ENCODE measurements at places on chromosomes 16 and 17.

DNA sequence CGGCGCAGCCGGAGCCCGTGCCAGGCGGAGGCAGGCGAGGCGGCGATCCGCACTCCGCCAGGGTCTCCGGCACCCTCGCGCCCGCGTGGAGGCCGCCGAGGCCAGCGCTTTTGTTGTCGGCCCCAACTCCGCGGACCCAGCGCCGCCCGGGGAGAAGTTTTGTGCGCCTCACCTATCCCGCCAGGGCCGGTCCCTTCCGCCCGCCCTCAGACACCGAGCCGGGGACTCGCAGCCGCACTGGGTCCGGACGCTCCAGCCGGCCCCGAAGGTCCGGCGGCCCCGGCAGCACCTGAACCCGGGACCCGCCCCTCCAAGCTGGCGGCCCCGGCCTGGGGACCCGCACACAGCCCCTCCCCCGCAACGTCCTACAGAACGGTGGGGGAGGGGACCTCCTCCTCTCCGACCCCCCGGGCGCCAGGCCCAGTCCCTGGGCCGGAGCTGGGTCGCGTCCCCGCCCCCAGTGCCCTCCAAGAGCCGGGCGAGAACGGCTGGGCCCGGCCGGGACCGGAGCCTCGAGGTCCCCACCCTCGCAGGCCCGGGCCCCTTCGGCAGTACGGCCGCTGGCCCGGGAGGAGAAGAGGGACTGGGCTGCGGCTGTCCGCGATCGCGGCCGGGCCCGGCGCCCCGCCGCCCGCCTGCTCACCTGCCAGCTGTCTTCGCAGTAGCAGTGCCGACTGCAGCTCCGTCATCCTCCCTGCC lies 698 bp downstream of the UBE2G1 start:
- peak; percentile 16 for DNase-seq

DNA sequence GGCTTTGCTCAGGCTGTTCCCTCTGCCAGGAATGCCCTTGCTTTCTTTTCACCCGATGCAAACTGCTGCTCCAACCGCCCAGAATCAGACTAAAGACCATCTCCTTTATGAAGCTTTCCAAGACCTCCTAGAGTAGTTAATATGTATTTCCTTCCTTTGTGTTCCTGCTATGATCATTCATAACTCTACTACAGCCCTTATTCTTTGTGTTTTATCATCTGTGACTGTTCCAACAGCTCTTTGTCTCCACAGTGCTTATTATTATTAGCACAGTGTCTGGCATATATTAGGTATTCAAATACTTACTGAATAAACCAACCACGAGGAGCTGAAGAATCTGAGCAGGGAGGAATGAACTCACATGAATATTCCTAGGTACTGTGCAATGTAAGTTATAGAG lies 7.6 kb downstream of the PSME3IP1 start:
- DNase-seq = no peak

- DNase-seq = no peak
Observed at GRCh38 chr16:66950437-66950836, 10.6 kb upstream of the CES3 start.

DNA sequence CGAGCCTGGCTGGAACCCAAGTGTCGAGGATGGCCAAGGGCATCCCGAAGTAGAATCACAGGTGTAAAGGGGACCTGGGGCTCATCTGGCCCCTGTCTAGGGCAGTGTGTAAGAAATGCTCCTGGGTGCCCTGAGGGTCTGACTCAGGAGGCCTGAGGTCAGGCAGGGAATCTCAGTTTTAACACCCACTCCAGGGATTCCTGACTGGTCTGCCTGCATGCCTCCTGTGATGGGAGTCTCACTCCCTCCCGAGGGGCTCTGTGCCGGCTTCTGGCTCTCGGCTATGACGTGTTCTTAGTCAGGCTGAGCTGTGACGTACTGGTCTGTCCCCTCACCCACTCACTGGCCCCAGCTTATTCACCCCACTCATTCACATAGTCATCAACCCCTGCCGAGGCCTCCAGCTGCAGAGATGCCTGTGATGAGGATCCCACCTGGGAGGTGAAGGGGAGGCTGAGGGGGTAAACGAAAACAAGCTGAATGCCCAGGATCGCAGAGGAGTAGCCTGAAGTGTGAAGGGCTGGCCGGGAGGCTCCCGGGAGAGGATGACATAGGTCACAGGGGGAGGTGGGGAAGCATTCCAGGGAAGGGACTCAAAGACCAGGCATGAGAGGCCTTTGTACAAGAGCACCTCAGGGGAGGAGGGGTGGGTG lies 23.8 kb downstream of the FAM83G start:
- DNase-seq = peak; percentile 71

- DNase-seq = no peak
Observed at GRCh38 chr17:7480089-7480384, 606 bp upstream of the ZBTB4 start.

DNA sequence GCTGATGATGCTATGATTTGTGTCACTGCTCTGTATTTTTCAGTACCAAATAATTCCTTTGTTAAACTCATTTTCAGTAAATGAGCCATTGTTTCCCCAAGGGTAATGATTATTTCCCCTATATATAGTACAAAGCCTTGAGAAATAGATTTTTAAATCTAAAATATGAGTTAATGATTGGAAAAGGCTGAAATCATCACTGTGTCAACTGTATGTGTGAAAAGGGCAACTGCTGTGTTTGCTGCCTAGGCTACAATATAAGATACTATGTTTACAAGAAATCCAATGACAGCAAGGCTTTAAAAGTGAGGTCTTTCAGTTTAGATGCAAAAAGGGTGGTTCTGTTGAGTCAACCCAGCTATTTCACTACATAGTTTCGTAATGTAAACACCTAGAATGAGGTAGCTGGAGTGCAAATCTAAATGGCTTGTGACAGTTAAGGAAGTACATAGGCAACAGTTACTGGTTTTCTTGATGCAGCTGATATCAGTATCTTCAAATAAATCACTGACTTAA lies 15.3 kb downstream of the NLK start:
- DNase-seq = no peak

GRCh38 chr17:27873211-27873610 lies 20.0 kb downstream of the LYRM9 start:
- no peak for DNase-seq

GRCh38 chr17:34892461-34893249 lies 68.6 kb downstream of the CCT6B start:
- no peak for DNase-seq

GRCh38 chr16:57054338-57054737 lies 38.0 kb upstream of the CPNE2 start:
- no peak for DNase-seq

DNA sequence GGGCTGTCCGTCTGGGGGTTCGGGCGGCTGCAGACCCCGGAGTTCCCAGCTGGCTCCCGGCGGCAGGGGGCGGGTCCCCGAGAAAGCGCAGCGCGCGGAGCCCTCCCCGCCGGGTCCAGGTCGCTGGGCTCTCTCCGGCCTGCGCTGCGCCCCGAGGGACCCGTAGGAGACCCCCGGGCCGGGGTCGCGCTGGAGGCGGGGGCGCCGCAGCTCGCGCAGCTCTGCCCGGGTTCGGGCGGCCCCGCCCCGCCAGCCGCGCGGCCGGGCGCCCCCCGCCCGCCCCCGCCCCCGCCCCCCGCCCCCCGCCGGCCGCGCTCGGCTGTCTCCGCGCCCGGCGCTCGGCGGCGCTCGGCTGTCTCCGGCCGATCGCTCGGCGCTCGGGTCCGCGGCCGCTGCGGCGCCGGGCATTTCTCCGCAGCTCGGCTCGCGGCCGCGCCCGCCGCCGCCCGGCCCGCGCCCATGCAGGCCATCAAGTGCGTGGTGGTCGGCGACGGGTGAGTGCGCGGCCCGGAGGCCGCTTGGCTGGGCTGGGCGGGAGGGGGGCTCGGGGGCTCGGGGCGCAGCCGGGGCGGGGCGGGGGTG lies at the start of gene RAC3:
RAC3 (plus strand) TSS at position 376 of the 582 bp plus-strand sequence; CDS start at position 460, 84 bp downstream.
- no peak for DNase-seq

- DNase-seq = peak; percentile 67
Observed at GRCh38 chr17:76268015-76268749, 3.0 kb downstream of the UBALD2 start.

DNA sequence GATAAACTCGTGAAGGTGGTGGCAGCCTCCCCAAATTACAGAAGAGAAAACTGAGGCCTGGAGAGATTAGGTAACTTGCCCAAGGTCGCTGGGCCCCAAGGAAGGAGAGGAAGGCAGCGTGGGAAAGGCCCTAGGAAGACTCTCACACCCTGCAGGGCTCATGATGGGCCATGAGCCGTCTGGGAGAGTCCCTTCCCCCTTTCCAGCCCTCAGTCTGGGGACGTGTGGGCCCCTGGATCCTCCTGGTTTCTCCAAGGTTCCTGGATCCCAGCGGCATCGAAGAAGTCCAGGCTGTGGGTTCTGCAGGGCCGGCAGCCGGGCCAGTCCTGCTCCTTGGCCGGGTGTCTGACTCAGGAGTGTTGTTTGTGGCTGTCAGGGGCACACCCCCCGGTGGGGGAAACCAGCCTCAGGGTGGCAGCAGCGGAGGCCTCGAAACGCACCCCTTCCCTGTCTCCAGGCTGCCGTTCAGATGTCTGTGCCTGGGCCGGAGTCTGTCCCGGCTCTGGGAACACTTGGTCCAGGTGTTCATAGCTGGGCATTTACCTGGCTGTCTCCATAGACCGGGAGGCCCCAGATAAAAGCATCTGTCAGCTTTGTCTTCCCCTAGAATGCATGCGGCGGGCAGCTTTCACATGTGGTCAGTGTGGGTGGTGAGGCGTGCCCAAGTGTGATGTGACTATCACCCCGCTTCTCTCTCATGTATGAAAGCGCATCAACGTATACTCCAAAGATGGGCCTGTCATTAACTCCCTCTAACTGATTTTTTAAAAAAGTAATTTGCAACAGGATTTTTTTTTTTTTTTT lies 3.7 kb upstream of the RAP1GAP2 start:
- DNase-seq = no peak

DNA sequence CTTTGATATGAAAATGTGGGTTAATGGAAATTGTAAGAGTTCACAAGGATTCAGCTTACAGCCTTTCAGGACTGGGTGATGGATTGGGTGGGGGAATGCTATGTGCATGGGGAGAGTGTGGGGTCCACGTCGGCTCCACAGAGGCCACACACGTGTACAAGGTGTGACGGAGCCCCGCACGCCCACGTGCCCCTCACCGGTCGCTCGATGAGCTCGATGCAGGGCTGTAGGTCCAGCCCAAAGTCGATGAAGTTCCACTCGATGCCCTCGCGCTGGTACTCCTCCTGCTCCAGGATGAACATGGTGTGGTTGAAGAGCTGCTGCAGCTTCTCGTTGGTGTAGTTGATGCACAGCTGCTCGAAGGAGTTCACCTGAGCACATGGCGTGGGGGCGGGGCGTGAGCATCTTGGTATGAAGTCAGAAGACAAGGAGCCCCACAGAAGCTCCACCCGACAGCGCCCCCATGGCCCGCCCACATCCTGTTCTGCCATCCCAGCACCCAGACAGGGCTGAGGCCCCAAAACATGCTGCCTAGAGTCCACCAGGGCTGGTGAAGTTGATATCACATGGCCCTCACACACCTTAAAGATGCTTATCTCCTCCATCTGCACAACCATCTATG lies 99.1 kb downstream of the MYH11 start:
- DNase-seq = no peak

DNA sequence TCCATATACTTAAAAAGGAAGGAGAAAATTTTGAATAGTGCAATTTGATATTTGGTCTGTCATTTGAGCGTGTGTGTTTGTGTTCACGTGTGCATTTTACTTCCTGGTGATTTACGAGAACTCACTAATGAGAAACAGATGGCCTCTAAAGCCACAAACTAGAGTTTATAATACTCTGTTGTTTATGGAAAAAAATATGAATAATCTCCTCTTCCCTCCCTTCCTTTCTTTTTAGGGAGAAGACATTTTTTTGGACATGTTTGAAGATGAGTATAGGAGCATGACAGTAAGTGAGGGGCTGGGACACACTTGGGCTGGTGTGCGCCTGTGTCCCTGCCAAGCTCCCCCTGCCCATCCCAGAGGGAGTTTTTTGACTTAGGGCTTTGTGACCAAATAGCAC lies 102.7 kb downstream of the CLEC16A start:
- peak; percentile 69 for DNase-seq

- DNase-seq = no peak
Observed at GRCh38 chr16:4381072-4381934, 9.7 kb downstream of the VASN start.

DNA sequence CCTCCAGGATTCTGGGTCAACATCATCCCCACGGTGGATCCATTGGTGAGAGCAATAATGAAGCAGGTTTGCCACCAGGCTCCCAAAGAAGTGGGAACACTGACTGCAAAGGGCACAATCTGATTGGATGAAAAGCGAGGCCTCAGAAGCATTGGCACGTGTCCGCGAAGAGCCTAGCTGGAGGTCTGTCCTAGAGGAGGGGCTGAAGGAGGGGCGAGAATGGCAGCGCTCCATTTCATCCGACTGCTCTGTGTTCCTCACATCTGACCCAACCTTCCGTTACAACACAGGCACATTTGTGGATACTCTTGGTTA lies 79.9 kb downstream of the MRC2 start:
- no peak for DNase-seq

DNA sequence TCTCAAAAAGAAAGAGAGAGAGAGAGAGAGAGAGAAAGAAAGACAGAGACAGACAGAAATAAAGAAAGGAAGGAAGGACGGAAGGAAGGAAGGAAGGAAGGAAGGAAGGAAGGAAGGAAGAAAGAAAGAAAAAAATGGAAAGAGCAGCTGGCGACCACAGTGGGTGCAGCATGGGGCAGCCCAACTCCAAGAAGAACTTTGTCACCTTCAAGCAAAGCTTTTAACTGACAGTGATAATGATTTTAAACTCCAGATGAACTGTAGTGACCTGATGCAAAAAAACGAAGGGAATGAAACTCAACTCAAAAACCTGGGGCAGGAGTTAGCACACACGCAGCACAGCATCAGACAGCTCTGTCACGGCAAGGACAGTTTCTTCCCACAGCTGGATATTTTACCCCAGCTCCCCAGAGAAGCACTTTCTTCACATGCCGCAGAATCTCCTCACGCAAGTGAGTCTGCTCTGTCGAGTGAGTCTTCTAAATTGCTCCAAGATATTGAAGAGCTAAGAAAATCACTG lies 5.0 kb upstream of the ARHGAP17 start:
- no peak for DNase-seq

DNA sequence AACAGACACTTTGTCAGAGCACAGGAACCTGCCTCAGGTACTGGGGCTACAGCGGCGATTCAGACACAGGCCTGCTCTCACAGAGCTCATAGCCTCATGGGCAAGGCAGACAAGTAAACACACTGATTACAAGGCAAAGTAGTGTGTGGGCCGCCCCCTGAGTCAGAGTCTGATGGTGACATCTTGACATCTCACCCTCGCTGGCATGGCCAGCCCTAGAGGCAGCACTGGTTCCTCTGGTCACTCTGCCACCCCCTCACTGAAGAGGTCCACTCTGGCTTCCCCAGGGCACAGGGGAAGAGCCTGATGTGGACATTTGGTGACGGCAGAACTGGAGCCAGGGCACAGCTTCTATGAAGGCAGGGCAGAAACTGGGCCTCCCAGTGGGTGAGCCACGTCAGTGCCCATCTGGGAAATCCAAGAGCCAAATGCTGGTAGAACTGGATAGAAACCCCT lies 32.9 kb upstream of the TOB1 start:
- DNase-seq = no peak

- peak; percentile 62 for DNase-seq
Observed at GRCh38 chr17:18070861-18071340, 16.8 kb upstream of the DRG2 start.

GRCh38 chr17:66146394-66146793 lies 45.5 kb downstream of the CEP112 start:
- DNase-seq = no peak

All from astrocyte of the spinal cord (primary cell).